ENCODE measurements at places on chromosomes 4 and X.
A peak's percentile ranks its signal among the peaks of the same experiment; 100 is the strongest.

GRCh38 chr4:7757501-7758471, 181.9 kb downstream of the AFAP1 start:
- DNase-seq, result no peak

DNA sequence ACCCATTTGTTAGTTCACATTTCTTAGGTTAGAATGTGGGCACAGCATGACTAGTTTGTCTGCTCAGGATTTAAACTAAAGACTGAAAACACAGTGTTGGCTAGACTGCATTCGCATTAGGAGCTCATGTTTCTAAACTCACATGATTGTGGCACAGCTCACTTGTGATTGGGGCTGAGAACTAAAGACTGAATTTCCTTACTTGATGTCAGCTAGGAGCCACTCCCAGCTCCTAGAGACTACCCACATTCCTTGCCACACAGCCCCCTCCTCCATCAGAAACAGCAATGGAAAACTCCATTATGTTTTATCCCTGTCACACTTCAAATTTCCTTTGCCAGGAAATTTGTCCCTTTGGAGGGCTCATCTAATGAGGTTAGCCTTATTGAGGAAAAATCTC, 170.2 kb upstream of the NUDT6 start:
- no peak for DNase-seq

DNA sequence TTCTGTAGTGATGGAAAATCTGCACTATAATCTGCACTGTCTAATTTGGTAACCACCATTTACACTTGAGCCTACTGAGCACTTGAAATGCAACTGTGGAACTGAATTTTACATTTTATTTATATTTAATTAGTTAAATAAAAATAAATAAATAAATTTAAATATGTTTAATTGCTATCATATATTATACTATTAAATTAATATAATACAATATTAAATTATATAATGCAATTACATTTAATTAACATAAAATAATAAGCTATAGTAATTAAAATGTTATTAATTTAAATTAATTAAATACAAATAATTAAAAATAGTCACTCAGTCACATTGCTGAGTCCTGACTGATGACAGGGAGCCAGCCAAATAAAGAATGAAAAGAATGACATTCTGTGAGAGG, 170.2 kb upstream of the F9 start:
- DNase-seq, result no peak

- DNase-seq, result no peak
Observed at GRCh38 chr4:84378356-84378755, 120.7 kb downstream of the NKX6-1 start.

DNA sequence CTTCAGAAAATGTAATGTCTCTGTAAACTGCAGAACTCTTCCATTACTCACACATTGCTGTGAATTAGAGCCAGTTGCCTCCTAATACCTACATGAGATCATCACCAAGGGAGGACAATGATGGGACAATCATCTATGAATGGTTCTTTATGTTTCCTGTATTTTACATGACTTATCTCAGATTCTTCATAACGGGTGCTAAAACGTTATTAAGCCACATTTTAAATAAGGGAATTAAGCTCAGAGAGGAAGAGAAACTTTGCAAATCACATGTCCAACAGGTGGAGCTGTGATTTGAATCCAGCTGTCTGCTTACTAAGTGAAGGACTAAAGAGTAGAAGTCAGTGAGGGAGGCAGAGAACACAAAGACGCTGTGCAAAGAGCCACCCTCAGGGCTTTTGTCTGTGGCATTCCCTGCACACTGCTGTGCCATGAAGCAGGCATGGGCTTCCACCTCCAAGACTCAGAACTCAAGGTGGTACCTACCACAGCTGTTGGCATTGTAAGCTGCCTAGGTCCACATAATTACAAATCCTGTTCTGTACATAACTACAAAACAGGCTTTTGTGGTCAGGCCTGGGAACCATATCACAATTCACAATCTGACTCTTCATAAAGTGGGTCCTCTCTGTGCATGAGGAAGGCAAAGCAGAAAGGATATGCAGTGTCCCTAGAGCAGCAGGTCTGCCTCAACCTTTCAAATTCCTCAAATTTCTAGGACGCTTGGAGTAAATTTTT, 12.8 kb downstream of the TBC1D9 start:
- peak; percentile 53 for DNase-seq

DNA sequence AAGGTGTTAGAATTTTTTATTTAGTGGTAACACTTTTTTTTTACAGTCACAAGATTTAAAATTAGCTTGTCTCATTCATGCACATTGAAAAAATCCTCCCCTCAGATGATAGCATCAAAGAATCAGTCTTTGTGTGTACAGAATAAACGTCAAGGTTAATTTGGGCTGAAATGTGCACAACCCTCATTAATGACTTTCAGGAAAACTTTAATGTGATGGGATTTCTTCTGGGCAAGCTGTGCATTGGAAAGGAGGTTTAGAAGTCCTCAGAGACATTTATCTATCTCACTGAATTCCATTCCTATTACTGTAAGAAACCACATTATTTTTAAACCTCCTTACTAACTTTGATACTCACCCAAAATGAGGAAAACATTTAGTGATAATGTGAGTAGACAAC, 88.2 kb upstream of the TECRL start:
- DNase-seq, result peak; percentile 4

DNA sequence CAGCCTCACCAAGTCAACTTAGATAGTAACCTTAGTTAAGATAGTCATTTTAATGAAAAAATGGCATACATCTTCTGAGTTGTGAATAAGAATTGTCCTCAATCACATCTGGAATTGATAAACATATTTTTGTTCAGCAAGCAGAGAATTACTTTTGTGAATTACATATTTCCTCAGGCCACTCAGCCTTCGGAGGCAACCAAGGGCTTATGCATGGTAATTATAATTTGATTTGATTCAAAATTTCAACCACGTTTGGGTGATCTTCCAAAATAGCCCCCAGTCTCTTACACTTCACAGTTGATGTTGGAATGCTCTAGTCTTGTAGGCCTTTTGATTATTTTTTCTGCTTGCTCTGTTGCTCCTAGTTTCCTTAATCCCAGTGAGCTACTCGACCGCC, 63.4 kb downstream of the GALNTL6 start:
- no peak for DNase-seq

DNA sequence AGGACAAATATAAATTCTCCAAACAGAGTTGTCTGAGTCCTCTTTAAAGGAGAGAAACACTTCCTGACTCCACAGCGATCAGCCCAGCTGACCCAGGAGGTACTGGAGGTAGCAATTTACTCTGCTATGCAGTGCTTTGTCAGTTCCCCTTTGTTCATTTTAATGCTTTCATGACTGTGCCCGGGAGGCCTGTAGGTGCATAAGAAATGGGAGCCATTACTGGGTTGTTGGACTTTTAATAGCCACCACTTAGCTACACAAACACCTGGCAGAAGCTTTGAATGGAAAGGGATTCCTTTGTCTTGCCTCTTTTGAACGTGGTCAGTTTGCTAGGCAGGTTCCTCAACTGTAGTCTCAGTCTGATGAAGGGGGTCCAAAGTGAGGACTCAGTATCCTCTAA, 59.0 kb upstream of the AFF2 start:
- no peak for DNase-seq

DNA sequence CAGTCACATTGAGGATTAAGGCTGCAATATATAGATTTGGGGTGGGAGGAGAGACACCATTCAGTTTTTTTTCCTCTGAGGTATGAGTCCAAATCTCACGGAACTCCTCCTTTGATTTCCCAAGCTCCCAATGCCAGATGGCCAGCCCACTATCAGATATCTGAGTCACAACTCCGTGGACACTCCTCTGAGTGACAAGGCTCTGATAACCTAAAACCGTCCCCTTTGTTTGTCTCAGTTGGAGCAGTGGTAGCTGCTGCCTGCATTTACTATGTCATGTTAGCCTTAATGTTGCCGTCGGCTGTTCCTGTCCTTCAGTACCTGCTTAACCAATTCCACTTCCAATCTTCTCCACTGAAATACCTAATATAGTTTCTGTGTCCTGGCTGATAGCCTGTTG, 107.3 kb downstream of the DTHD1 start:
- no peak for DNase-seq

DNA sequence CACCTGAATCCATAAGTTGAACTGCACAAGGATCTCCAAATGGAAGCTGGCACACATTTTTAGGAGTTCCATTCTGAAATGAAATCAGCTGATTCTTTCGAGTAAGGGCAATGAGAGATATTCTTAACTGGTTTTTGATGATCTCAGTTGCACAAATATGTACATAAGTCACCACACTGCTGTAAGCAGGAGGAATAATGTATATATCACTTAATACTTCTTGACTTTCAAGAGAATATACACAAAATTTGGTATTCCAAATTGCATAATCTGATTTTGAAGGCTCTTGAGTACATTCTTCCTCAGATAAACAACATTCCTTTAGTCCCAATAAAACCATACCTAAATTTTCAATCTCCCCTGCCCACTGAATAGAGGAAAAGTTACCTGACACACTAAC, 8.2 kb downstream of the FANCB start:
- DNase-seq, result peak; percentile 53

DNA sequence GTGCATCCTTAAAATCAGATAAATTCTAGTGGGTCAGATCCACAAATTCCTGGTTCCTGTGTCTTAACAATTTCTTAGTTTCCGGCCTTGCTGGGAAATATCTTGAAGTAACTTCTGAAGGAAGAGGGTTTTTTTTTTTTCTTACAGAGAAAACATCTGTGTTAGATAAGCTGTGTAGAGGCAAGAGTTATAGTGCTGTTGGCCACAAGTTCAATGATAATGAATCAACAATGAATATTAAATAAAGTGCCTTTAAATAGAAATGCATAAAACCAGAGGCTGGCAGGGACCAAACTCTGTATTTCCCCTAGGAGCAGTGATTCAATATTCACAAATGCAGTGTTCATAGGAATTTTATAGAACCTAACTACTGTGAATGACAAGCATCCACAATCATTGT, 711.9 kb upstream of the ATOH1 start:
- no peak for DNase-seq

- no peak for DNase-seq
Observed at GRCh38 chrX:153689654-153690465, 2.1 kb downstream of the SLC6A8 start.

- peak; percentile 18 for DNase-seq
Observed at GRCh38 chr4:141132072-141132708, 1.1 kb downstream of the RNF150 start.

DNA sequence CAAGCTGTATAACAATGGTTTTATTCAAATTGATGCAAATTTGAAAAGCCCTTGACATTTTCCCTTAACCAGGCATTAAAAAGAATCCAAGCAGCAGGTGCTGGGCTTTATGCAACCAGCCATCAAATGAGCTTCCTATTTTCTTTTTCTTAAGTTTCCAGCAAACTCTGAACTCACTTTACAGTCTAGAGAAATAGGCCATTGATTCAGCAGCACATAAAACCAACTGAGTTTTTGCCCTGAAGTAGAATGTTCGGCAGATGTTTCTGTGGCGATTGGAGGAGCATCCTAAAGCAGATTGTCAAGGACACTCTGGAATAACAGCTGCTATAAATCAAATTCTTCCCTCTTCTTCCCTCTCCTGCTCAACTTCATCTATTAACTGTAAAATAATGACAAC, 582.8 kb upstream of the CPEB2 start:
- DNase-seq, result no peak

GRCh38 chr4:101774807-101775206, 15.7 kb upstream of the BANK1 start:
- peak; percentile 36 for DNase-seq

DNA sequence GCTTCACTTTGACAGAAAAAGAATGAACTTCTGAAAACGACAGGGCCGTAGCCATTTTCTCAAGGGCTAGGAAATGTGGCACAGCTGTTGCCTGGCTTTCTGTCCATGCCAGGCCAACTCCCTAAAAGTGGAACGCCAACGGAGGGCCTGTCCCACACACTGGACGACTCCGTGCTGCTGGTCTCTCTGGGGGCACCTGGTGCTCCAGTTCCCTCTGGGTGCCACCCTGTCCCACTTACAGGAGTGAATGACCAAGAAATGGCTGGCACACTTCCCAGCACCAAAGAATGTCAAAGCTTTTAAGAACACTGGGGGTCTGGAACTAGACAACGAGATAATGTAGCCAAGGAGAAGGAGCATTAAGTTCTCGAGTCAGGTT, 40.9 kb downstream of the GATB start:
- no peak for DNase-seq

DNA sequence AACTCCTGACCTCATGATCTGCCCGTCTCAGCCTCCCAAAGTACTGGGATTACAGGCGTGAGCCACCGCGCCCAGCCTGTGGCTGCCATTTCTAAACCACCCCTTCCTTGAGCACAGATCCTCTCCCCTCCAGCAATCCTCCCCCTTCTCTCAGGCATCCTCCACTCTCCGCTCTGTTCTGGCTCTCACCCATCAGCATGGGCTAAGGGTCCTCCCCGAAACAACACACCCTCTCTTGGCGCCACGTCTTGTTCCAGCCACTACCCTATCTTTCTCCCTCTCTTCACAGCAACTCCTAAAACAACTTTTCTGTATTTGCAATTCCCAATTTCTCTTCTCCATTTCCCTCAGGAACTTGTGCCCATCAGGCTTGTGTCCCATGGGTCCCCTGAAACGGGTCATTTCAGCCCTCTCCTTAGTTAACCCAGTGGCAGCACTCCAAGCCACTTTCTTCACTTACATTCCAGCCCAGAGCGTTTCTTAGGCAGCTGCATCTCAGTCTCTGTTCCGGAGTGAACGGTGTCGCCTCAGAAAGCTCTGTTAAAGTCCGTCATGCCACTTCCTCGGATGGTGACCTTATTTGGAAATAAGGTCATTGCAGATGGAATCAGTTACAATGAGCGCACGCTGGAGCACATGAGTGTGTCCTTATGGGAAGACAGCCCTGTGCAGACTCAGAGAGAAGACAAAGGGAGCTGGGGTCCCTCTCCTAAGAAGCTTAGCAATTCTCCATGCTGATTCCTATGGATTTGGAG, 28.3 kb upstream of the CLDN24 start:
- DNase-seq, result no peak

GRCh38 chr4:39464886-39465501, 6.1 kb downstream of the LIAS start:
- DNase-seq, result peak; percentile 92
